Retina (tissue), 1 donor: ENCODE measurements at places on chromosomes 2 and 18.

DNA sequence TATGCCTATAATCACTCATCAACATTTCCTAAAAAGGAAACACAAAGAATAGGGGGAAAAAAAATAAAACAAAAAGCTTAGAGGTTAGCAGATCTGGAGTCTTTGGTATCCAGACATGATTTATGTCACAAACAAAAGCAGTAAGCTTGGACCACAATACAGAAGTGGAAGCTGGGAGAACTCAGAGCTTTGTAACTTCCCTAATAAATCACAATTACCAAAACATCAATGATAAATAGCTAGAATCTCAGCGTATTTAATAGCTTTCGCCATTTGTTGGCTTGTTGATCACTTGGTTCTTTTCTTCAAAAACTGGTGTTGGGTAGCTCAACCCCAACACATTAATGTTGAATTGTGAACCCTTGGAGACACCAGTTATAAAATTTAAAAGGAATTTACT lies 392.5 kb downstream of the IRS1 start:
- DNase-seq, result no peak

- DNase-seq, result no peak
Observed at GRCh38 chr2:61962095-61962984, 56.9 kb downstream of the COMMD1 start.

DNA sequence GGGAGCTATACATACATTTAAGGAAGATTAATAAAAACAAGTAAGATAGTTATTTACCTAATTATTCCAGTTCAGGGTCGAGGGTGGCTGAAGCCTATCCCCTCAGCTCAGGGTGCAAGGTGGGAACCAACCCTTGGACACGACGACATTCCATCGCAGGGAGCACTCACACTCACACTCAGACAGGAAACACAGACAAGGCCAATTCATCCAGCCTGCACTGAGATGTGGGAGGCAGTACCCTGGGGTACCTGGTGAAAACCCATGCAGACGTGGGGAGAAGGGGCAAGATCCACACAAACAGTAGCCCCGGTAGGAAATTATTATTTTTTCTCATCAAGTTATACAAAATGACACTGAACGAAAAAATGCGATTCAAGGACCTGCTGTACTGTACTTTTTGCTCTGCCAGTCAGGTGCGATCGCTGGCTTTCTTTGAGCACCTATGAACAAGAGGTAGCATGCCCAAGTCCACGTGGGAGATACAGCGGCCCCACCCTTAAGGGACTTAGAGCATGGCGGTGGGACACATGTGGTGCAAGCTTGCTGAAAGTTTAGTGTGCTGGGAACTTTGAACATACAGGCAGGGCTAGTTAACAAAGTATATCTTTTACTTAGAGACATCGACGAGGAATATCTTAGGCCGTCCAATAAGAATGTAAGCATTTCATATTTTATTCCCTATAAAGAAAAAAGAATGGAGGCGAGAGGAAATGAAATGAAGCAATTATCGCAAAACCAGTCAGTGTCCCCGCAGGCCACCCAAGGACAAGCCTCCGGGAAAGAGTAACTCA lies 624 bp downstream of the METTL8 start:
- DNase-seq, result no peak

GRCh38 chr18:36889742-36890141 lies 60.8 kb downstream of the KIAA1328 start:
- no peak for DNase-seq

- DNase-seq, result no peak
Observed at GRCh38 chr2:1480671-1481076, 67.4 kb downstream of the TPO start.

GRCh38 chr18:8217051-8217564 lies 392.1 kb upstream of the RAB12 start:
- DNase-seq, result peak; percentile 50

DNA sequence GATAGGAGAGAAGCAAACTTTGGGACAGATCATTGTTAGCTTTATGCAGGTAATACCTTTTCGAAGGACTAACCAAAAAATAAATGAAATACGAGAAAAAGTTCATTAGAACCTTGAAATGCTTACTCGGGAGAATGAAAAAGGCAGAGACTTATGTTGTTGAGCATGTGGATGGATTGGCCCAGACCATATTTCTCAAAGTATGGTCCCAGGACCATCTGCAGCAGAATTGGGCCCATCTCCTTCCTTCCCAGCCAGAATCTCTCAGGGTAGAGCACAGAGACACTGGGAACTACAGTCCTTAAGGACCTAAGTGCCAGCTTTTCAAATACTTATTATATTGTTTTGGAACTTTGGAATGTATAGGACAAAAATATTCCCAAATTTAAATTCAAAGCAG lies 50.8 kb downstream of the KCTD18 start:
- DNase-seq, result no peak

GRCh38 chr18:34844732-34845459 lies 134.8 kb downstream of the DTNA start:
- no peak for DNase-seq

DNA sequence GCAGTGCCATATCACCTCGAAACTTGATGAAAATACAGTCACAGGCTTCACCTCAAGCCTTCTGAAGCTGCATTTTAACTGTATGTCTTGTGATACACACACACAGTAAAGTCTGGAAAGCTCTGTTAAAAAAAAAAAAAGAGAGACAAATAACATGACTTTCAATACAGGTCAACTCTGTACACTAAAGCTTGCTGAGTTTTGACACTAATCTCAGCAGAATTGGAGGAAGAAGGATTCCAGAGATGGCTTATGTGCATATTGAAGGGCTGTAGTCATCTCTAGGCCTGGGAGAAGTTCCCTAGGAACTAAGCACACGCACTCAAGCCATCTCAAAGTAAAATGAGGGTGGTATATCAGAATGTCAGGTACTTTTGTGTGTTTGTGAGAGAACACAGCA lies 875.1 kb downstream of the EPHA4 start:
- no peak for DNase-seq

DNA sequence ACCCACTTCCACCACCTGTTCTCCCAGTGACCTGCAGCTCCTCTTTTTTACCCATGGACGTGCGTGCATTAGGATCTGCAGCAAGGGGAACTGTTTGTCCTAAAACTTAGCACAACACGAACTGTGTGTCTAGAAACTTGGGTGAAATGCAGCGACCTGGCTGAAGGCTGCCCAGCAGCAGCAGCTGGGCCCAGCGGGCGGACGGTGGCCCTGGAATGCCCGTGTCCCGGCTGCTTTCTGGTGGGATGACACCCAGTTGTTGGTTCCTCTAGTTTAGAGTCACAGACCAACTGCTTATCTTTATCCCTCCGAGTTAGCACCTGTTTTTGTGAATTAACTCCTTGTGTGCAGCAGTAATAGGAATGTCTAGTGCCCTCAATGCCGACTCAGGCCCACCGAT lies 61.9 kb upstream of the PXDN start:
- DNase-seq, result no peak

DNA sequence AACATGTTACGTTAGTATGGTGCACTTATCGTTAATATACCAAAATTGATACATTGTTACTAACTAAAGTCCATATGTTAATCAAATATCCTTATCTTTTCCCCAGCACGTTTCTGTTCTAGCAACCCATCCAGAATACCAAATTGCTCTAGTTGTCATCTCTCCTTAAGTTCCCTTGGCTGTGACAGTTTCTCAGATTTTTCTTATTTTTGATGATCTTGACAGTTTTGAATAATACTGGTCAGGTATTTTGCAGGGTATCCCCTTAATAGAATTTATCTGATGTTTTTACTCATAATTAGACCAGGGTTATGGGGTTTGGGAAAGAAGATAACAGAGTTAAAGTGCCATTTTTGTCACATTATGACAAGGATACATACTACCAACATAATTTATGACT lies 47.8 kb downstream of the TFPI start:
- DNase-seq, result no peak

GRCh38 chr2:143029141-143029540 lies 100.1 kb upstream of the ARHGAP15 start:
- no peak for DNase-seq

GRCh38 chr2:212066546-212066945 lies 472.1 kb downstream of the ERBB4 start:
- DNase-seq, result no peak

DNA sequence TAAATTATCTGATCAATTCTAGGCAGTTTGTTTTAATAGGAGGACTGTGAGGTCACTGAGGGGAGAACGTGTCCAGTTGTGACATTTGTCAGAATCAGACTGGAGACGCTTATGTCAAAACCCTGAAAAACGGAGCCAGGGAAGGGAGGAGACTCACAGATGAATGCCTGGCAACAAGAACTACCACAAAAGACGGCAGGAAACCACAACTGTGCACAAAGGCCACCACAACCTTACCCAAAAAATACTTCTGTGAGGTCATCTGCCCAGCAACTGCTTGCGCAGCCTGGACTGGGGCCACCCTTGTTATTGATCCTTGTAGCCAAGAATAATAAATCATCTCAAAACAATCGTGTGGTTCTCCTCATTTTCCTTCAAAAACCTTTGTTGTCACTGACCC lies 173.0 kb upstream of the ALKAL2 start:
- DNase-seq, result no peak

- DNase-seq, result no peak
Observed at GRCh38 chr2:584863-585823, 92.1 kb downstream of the TMEM18 start.

DNA sequence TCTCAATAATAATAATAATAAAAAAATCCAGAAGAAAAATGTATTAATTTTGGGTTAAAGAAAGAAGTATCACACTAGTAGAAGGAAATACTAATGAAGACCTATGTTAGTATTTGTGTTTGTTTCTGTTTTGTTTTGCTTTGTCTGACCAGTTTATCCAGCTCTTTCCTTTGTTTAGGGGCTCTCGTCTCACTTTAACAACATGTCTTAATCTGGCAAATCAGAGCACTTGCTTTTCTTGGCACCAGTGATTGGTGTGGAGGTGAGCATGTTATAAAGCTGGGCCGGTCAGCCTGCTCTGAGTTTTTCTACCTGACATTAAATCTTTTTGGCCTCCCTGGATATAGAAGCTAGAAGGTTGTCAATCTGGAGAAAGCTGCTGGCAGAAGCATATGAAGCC lies 15.1 kb upstream of the MEX3C start:
- no peak for DNase-seq

GRCh38 chr18:79400591-79401381 lies 5.1 kb downstream of the NFATC1 start:
- no peak for DNase-seq

DNA sequence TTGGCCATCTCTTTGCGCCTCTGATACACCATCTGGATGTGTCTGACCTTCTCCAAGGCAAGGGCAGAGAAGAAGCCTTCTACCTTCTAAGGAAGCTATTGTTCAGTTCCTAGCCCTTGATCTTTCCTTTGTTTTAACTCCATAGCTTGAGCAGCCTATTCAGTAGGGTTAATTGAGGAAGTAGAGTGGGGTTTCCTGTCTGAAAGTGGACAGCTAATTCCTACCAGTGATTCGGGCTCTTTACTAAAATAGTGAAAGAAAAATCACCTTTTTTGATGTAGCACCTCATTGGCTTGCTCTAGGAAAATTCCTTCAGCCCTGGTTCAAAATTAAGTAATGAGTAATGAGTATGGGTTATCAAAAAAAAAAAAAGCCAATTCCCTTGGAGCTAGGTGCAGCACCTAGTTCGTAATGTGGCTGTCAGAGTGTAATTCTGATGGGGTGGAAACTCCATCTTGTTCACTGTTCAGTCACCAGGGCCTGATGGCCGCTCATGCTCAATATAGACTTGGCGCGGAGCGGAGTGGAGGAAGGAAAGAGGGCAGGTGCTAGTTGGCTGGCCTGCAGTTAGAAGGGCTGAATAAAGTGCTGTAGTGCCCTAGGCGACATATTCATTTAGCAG lies 2.9 kb upstream of the MGAT5 start:
- DNase-seq, result no peak

DNA sequence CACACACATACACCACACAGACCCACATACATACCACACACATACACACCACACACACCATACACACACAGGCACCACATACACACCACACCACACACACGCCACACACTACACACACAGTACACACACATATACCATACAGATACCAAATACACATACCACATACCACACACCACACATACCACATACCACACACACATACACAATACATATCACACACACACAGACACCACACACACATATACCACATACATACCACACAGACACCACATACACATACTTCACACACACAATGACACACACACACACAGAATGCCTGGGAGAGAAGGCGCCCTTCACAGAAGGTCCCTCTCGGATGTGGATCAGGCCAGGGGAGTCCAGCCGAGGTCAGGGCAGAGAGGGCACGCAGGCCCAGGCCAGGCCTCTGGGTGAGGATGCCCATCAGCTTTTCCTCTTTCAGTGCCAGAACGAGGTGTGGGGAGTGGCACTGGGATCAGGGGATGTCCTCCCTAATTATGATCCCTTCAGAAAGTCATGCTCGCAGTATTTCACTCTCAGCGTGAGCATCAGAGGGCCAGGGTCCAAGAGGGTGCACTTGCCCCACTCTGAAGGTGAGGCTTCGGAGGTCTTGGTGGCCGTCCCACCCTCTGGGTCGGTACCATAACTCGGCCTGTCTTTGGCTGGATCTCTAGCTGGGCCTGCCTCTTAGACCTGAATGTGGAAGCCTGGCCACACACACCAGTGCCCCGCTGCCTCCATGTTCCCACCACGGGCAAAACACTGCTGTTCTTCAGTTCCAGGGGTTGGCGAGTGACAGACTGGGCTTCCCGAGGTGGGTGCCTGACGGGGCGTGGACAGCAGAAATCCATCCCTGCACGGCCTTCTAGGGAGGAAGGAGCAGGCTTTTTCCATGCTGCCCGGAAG lies 70.6 kb upstream of the ODC1 start:
- DNase-seq, result no peak

DNA sequence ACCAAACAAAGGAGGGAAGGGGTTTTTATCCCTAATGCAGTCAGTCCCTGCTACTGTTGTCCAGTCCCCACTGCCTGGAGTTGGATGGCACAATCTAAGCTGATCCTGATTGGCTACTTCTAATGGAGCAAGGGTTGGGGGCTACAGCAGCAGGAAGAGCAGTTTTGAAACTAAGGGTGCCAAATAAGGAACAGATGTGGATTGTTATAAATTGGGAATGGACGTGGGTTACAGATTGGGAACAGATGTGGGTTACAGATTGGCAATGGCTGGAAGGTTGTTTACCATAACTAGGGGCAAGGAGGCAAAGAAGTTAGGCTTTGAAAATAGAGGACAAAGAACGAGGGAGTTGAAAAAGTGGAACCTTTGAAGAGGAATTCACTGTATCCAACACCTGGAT lies 16.0 kb upstream of the PROM2 start:
- DNase-seq, result no peak
